ENCODE measurements at places on chromosomes 12 and 14. TPM values are rescaled to one million over a fixed set of nuclear protein-coding genes. Genes with fewer than 3 reads are reported as not detected.

Gene TRIM9
- total RNA-seq: 4.0 TPM

Gene TIMM9
- 60.9 TPM for total RNA-seq

Gene LRP1-AS
- total RNA-seq: not detected

Gene LYZ
- total RNA-seq: 0.10 TPM

Gene FAM90A1
- total RNA-seq: not detected

Gene SDR39U1
- 17.1 TPM for total RNA-seq

Gene ANO4
- total RNA-seq: 1.1 TPM

Gene KCNJ8
- not detected for total RNA-seq

Gene IAPP
- not detected for total RNA-seq

Gene ANKRD33
- total RNA-seq: not detected

Gene NFATC4
- 10.6 TPM for total RNA-seq

Gene PLEK2
- total RNA-seq: 13.7 TPM

Gene ZC2HC1C
- total RNA-seq: 1.8 TPM

Gene KRT80
- total RNA-seq: 2.1 TPM

Data from RPMI7951 (cell line).